ENCODE measurements at places on chromosomes 5 and 9.
A peak's percentile ranks its signal among the peaks of the same experiment; 100 is the strongest.

DNA sequence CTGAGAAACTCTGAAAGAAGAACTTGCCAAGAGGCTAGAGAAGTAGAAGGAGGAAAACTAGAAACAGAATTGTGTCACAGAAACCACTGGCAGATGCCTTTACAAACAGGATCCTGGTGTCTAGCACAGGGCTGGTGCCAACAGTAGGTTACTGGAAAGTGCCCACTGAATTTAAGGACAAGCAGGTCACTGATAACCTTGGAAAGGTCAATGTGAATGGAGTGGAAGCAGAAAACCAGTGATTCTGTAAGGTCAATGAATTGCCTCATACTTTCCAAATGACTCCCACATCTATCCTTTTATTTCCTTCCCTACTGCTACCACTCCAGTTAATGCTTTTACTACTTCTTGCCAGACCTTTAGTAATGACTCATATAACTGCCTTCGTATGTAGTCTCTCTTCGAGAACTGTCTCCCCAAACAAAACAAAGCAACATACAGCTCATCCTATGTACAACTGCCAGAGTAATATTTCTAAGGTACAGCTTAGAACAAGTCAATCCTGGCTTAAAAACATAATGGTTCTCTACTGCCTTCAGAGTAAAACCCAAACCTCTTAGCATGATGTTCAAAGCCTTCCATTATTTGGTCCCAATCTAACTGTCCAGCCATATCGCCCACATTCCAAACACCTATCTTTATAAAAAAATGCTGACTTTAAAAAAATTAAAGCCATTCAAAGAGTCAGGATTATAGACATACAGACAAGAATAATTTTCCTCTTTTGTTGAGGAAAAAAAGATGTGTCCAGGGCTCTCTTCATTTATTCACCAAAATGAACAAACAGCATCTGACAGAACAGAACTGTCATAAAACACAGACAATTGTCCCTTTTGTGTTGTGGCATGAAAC is 52.5 kb downstream of the NR3C1 start:
- DNase-seq, result no peak

- no peak for DNase-seq
Measured at GRCh38 chr5:97844797-97845196, 661.8 kb upstream of the RIOK2 start.

DNA sequence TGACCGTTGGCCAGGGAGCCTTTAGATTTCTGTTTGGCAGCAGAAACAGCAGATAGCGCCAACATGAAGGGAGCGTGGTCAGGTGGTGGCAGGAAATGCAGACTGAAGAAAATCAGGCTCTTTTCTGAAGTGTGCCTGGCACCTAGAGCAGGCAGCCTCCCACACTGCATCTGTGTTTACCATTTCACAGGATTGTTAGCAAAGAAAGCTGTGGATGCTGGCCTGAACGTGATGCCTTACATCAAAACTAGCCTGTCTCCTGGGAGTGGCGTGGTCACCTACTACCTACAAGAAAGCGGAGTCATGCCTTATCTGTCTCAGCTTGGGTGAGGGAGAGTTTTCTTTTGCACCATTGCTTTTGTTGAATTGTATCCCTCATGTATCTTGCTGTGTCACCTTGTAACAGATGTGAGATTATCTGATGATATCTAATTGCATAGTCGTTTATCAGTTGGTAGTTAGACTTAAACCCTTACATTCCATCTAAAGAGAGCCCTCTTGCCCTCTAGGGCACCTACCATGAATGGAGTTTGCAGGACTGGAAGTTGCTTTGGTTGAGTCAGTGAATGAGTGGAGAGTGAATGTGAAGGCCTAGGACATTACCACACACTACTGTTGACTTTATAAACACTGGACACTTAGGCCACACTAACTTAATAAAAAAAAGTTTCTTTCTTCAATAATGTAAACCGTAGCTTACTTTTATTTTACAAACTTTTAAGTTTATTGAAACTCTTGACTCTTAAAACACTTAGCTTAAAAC is 42.8 kb downstream of the ACO1 start:
- DNase-seq, result no peak

- no peak for DNase-seq
Measured at GRCh38 chr9:78386773-78387172, 89.8 kb downstream of the PSAT1 start.

DNA sequence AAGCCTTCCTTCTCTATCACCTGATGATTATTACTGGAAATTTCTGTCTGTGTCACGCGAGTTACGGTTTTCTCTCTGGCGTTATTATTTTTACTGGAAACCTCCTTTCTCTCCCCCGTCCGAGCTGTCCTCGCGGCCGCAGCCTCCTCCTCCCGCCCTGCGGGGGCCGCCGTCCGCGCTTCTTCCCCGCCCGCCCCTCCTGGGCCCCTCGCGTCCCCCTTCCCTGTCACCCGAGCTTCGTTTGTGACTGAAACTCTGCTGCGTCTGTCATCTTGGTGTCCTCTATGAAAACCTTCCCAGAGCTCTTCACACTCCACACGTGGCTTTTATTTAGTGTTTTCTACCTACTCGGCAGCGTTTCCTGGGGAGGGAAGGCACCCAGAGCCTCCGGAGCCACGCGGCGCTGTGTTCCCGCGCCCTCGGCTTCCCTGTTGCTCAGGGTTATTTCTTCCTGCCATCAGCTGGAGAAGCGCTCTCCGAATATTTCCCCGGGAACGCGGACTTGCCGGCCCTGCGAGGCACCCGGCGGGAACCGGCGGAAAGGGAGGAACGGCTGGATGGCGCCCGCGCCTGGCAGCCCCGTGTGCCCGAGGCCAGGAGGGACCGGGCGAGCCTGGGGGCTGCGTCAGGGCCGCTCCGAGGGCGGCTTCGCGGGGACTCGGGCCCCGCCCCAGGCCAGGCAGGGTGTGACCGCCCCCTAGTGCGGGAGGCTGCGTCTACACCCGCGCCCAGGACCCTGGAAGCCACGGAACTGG is 33.9 kb downstream of the TRIP13 start:
- DNase-seq, result no peak

GRCh38 chr5:158709279-158709678 is 390.4 kb downstream of the EBF1 start:
- no peak for DNase-seq

DNA sequence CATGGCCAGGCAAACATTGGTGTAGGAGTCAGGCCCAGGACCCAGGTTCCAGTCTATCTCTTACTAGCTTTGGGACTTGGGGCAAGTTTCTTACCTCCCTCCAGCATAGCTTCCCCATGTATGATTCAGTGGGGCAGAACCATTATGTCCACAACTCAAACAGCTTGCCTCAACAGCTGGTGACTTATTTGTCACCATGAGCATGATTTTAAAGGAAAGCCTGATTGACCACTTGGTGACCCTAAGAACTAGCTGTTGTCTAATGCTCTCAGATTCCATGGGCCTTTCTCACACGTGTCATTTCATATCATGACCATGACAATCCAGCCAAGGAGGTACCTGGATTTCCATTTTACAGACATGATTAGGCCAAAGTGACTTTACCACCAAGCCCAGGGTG is 126.4 kb downstream of the TTLL11 start:
- no peak for DNase-seq

DNA sequence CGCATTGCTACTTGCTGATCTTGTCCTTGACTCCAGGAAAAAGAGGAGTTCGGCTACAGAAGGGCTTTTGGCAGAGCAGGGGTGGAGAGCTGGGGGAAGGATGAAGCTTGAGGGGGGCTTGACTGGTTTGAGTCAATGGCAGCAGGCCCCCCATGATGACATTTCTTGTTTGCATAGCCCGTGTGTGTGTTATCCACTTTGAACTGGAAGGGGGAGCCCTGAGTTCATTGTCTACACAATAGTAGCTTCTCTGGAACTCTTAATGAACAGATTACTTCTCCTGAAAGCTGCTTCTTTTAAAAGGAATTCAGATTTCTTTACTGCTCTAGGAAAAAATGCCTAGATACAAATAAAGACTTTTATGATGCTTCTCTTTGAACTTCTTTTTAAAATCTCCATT is 2.3 kb downstream of the IFNB1 start:
- no peak for DNase-seq

DNA sequence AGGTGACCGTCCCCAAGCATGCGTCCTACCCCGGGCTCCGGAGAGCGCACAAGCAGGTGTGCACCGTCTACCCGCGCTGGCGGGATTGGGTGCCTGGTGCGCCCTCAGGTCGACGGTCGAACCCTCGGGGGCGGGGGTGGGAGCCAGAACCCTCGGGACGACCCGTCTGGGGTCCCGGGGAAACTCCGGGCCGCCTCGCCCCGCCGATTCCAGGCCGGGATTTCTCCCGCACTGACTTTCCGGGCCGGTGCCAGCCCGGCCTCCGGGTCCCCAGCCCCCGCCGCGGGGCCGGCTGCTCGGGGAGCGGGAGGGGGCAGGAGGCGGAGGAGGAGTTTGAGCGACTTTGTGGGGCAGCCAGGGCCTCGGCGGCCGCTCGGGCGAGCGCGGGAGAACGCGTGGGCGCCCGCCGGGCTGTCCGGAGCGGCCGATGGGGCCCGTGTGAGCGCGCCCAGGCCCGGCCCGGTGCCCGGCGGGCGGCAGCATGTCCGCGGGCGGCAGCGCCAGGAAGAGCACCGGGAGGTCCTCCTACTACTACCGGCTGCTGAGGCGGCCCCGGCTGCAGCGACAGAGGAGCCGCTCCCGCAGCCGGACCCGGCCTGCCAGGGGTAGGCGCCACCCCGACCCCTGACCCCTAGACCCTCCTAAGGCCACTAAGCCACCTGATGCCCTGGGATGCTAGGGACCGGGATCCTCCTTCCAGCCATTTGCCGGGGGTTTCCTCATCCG is at the start of gene DAB2IP:
Gene DAB2IP (plus strand): TSS at position 340 of the 726 bp plus-strand sequence. CDS start 142 bp downstream, at position 482.
- DNase-seq, result peak; percentile 33

DNA sequence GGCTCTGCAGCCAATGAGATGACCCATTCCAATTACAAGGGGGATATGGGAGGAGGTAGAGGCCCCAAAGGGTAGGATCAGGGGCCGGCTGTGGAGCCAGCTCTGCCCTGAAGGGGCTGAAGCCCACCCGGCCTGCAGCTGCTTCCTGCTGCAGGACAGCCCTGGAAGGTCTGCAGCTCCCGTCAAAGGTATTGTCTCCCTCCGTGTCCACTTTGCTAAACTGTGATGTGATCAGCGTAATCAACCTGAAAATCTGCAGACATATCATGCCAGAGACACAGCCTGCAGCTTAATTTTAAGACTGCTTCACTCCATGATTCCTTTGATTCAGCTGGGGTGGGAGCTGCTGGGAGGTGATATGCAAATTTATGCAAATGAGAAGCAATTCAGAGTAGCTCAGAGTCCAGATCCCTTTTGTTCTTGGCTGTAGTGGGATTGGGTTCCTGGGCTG is 90.7 kb downstream of the GADD45G start:
- no peak for DNase-seq

DNA sequence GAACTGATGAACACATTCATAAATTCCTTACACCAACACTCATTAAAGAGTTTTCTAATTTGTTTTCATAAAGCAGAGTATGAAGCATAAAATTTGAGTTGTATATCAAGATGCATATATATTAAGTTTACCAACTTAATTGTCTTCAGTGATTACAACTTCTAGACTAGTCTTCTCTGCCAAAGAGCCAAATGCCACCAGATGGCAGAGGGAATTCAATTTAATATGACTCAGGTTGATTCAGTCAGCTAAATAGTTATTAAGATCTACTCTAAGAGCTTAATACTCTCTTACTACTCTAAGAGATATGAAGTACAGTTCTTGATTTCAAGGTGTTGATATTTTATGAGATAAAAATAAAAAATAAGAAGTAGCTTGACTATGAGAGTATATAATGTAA is 53.4 kb downstream of the CDH10 start:
- DNase-seq, result no peak
